Fibroblast of skin of back (primary cell): ENCODE measurements at places on chromosomes 6 and 20.

DNA sequence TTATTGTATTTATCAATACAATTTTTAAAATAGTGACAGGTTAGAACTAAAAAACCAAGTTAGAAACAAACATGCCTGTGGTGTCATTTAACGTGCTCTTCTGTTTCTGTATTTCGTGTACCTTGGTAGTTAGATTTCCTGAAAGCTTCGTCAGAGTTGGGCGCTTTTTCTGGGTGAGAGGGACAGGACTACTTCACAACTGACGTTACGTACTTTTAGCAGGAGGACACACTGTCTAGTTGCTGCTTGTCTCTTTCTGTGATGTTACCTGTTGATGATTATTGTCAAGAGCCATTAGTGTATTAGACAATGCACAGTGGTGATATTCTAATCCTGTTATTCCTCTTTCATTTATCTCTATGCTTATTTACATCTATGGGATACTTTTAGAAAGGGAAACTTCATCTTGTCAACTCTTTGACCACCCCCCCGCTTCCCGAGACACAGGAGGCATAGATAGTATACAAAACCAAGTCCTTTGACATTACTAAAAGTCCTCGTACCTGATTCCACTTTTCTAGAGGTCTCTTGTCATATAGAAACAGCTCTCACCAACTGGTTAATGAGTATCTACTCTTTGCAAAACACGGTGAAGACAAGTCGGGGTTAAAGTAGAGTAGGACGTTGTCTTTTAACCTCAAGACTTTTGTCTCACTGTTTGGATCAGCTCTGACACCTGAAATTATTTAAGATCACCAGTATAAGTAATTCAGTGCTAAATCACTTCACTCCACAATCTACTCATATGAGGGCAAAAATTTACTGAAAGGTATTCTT, 96.3 kb downstream of the LYRM2 start:
- no peak for DNase-seq

- no peak for DNase-seq
These were observed 210.9 kb downstream of the UST start for GRCh38 chr6:148957752-148958151.

DNA sequence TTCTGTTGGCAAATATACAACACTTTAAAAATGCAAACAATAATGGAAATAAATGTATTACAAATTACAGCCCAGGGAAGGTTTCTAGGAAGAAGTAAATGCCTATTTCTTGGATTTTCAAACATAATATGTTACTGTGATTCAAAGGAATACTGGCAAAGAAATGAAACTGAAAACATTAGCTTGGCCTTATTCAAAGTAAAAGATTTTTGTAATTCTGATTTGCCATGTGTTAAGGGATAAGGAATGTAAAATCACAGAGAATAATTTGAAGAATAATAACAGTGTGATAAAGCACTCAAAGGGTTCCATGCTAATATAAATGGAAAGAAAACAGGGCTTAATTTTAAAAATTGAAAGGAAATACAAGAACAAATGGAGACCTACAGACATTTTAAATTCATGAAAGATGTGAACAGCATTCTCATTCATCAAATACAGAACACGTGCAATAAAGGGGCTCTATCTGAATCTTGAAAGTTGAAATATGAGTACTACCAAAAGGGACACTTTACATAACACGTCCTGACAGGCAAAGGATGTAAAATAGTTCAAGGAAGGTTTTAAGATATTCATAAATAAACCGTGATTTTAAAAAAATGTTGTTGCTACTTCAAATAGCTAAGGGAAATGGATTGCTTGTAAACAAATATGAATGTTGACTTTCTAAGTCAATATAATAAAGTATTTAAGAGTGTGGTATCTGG, 138.1 kb downstream of the RFPL4B start:
- peak; percentile 27 for DNase-seq

DNA sequence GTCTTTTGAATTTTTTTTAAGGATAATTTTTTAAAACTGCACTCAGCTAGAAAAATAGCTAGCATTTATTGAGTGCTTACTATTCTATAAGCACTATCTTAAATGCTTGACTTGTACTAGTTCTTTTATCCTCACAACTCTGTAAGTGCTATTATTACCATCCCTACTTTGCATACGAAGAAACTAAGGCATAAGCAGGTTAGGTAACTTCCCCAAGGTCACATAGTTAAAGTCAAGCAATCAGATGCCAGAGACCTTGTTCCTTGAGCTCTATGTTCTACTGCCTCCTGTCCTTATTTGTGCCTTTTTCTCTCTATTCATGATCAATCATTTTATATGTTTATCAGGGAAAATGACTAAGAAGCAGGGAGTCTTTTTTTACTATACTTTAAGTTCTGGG, 65.0 kb downstream of the GCLC start:
- no peak for DNase-seq

DNA sequence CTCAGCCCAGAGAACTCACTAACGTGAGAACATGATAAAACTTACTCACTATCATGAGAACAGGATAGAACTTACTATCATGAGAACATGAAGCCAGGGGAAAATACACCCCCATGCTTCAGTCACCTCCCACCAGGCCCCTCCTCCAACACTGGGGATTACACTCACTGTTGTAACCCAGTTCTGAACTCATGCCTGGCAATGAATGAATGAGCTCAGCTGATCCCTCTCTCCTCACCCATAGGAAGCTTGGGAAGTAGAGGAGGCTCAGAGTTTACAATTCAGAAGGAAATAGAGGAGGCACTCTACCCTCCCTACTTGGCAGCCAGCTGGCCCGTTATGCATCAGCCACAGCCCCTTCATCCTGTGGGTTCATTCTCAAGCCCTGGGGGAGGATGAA, 102.5 kb downstream of the EYA2 start:
- DNase-seq: no peak

DNA sequence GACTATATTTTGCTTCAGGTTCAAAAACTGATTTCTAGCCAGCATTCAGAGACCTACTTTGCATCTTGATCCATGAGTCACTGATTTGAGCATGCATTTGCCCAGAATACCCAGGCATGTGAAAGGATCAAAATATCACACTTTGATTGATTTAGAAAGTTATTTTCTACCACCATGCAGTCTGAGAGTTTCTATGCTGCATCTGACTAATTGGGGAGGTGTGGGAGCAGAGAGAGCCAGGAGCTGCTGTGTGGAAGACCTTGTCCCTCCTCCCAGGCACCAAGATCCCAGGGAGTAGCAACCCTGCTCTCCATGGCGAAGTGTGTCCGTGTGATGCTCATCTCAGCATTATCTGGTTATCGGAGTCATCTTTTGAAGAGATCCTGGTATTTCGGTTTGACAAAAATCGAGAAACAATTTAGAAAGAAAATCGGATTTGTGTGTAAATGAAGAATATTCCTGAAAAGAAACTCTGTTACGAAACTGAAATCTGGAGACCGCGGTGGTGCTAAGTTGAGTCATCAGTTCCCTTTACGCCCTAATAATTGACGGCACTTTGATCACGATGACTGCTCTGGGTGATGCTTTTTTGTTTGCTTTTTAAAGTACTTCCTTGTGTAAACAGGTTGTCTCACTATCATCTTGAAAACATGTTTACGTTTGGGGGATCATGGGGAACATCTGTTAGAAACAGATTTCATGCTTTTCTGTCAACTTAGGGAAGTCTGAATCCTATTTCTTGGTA, 193.4 kb downstream of the BACH2 start:
- DNase-seq: no peak

GRCh38 chr6:110233770-110234374, 53.6 kb downstream of the CDC40 start:
- no peak for DNase-seq

DNA sequence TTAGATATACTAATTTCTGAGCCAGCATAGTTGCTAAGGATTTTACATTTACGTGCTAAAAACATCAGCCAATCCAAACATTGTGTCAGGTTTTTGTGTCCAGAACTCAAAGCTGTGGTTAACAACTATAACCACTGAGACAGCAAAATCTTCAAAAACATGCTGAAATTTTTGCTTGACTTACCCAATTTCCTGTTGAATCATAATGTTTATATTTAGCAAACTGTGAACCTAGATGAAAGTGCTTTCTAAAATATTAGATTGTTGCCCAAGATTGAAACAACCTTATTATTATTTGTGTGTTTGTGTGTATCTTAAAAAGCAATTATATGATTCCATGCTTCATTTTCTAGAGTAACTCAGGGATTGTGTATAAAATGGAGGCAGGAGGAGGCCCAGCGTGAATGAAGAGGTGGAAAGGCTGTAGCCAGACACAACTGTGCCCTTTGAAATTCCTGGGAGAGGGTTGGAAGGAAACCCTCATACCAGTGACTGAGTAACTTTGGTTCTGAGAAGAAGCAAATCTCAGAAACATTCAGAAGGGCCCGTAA, 48.0 kb downstream of the ARMC2 start:
- DNase-seq: peak; percentile 84

DNA sequence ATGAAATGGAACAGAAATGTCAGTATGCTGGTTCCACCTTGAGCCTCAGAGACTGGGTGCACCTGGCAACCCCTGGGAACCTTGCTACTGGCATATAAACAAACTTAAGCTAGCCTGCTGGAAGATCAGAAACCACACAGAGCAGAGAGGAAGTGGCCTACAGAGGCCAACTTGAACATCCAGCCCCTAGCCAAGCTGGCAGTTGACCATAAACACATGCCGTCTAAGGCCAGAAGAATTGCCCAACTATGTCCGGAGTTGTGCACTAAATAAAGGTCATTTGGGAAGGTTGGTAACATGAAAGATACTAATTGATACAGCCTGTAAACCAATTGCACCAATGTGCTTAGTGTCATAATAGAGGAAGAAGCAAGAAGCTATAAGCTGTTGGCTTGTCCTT, 266.6 kb upstream of the BTBD3 start:
- no peak for DNase-seq

- no peak for DNase-seq
These were observed 77.0 kb upstream of the NT5E start for GRCh38 chr6:85372915-85373270.

DNA sequence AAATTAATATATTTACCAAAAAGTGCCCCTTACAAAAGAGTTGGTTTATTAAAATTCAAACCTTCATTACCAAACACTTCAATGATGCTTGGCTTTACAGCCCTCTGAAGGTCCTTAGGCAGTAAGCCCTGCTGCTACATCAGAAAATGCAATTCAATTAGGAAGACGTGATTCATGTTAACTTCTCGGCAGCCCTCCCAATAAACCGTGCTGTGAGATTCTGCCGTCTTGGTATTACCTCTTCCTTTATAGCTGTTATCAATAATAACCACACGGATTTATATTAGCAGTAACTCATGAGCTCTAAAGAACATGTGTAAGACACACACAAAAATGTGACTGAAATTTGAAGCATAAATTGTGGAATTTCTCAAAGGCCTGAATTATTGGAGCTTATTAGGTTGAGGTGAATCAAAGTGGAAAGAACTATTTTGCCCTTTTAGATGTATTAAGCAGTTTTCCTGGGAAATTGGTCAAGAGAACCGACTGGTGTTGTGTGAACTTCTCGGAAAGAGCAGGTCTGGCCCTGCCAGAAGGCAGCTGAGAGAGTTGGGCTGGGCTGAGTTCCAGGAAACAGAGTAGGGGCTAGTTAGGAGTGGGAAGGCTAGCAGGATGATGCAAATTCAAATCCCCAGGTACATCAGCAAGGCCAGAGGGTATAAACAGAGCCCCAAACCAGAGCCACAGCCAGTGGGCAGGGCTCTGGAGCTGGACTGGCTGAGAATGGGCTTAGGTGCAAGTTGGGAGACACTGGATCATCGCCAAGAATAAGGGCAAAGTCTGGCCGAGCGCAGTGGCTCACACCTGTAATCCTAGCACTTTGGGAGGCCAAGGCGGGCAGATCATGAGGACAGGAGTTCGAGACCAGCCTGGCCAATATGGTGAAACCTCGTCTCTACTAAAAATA, 33.1 kb downstream of the FGD2 start:
- DNase-seq: no peak

- no peak for DNase-seq
These were observed 152.8 kb downstream of the TAF4 start for GRCh38 chr20:61912665-61913422.

DNA sequence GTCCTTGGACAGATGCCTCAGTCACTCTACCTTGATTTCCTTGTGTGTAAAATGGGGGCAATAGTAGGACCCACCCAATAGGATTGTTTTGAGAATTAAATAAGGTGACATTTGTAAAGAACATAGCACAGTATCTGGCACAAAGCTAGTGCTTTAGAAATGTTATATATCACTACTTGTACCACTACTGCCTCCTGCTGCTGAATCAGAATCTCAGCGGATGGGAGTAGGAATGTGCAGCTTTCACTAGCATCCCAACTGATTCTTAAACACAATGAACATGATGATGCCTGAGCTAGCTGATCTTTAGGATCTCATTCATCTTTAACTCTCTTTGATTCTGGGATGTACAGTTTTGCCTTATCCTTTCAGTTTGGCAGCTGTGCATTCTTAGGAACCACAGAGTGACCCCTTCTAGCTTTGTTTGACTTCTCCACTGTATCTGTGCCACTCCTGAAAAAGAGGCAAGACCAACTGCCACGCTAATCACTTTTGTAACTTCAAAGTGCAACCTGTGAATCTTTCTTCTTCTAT, 7.2 kb downstream of the PBOV1 start:
- no peak for DNase-seq

- DNase-seq: no peak
These were observed 99.9 kb upstream of the SHLD1 start for GRCh38 chr20:5650280-5650691.

DNA sequence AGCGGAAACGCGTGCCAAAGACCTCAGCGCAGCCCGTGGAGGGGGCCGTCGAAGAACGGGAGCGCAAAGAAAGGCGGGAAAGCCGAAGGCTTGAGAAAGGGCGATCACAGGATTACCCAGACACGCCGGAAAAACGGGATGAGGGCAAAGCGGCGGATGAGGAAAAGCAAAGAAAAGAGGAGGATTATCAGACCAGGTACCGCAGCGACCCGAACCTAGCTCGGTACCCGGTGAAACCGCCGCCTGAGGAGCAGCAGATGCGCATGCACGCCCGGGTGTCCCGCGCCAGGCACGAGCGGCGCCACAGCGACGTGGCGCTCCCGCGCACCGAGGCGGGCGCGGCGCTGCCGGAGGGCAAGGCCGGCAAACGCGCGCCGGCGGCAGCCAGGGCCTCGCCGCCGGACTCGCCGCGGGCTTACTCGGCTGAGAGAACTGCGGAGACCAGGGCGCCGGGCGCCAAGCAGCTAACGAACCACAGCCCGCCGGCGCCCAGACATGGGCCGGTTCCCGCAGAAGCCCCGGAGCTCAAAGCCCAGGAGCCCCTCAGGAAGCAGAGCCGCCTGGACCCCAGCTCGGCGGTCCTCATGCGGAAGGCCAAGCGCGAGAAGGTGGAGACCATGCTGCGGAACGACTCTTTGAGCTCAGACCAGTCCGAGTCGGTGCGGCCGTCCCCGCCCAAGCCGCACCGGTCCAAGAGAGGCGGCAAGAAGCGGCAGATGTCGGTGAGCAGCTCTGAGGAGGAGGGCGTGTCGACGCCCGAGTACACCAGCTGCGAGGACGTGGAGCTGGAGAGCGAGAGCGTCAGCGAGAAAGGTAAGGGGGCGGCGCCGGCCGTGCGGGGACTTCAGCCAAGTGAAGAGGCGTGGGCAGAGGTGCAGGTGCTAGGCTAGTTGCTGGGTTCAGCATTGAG, 296.2 kb downstream of the RIMS1 start:
- peak; percentile 15 for DNase-seq

- no peak for DNase-seq
These were observed 141.9 kb downstream of the HS3ST5 start for GRCh38 chr6:114200891-114201290.

- DNase-seq: no peak
These were observed 543.9 kb upstream of the JARID2 start for GRCh38 chr6:14701946-14702345.

GRCh38 chr6:8657522-8657921, 222.2 kb upstream of the SLC35B3 start:
- peak; percentile 12 for DNase-seq
